ENCODE measurements at places on chromosomes 1 and 21.

GRCh38 chr21:15742694-15743093 is 12.9 kb downstream of the USP25 start:
- DNase-seq: no peak

DNA sequence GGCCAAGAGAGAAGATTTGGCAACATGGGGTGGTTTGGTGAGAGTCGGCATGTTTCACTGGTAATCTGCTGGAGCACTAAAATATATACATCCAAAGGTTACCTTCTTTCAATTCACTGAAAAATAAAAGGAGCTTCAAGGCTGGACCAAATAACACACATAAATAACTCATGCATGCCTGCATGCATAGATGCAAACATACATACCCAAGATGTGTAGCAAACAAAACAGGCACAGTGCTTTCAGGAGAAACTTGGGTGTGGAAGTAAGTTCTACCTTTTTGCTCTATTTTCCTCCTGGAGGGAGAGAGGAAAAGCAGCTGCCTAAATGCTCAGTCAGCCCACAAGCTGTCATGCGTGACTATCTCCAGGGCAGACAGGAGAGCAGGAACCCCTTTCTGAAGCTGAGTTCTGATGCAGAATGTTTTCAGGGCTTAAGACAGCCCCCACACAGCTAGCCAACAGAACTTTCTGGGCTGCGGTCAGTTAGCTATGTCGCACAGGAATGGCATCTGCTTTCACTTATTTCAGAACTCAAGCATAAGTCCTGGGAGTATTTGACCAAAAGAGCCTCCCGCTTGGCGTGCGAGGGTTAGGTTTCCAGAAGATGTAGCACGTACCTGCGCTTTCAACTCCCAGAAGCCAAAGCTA is 166.2 kb downstream of the TOMM20 start:
- DNase-seq: no peak

DNA sequence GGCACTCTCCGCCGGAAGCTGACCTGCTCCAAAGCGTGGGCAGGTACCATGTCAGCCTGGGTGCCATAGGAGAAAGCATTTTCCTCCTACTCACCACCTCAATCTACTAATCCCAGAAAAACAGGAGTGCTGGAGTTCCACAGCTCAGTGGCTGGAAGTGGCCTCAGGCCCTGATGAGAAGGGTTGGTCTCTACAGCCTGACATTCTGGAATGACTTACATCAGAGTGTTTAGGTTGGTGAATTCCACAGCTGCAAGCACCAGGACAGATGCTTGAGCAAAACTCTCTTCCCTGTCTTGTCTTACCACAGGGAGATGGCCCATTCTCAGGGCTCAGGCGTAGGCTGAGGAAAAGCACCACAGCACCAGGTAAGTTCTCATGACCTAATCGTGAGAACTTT is 5.5 kb downstream of the SEC16B start:
- no peak for DNase-seq

DNA sequence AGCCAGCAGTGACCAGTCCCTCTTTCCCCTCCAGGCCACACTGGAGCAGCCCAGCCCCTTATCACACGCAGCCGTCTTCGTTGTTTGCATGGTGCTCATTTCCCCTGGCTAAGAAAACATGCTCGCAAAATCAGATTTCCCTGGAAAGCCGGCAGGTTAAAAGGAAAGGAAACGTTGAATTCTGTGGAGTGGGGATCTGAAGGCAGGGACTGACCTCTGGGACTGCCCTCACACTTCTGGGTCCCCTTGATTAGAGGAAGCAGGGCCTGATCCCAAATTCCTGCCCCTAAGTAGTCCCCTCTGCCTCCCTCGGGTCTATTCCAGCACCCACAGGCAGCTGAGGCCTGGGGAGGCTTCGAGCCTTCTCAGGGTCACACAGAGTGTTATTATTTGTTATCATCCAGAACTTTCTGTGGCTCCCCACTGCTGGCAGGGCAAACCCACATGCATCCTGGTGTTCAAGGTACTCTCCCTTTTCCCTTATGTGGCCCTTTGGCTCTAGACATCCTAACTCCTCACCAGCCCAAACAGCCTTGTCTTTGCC is 125.2 kb upstream of the ZBTB40 start:
- no peak for DNase-seq

DNA sequence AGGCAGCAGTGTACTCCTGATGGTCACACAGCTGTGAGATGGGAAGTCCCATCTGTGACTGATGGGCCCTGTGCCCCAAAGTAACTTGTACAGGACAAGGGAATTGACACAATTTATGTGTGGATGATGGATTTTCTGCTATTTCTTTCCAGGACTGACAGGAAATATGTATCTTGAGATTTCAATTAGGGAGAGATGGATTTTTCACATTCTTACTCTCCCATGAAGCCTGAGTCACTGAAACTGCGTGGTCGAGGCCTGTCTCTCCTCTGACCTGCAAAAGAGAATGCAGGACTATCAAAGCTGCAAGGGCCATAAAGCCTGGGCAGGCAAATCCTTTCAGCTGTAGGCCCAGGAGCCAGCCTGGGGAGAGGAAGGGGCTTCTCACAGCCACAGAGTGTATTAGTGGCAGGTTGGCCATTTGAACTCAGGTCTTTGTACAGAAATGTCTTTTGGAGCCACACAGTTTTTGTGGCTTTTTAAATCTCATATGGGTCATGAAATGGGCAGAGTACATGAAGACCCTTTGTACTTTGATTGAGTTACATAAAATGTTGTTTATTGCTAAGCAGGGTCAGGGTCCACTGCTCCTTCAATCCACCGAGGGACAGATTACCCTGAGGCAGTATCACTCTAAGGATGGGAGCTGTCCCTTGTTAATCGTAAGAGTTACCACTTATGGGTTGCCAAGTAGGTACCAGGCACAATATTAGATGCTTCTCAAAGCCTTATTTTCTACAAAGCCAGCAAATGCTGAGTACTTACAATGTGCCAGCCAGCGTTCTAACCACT is 14.8 kb downstream of the ALX3 start:
- no peak for DNase-seq

- no peak for DNase-seq
Observed at GRCh38 chr21:14554948-14555347, 8.8 kb upstream of the SAMSN1 start.

GRCh38 chr1:244998717-244999346 is 134.5 kb upstream of the HNRNPU start:
- DNase-seq: no peak

GRCh38 chr1:182446033-182446669 is 3.8 kb upstream of the RGSL1 start:
- DNase-seq: no peak
